Activated CD4-positive, alpha-beta T cell treated with anti-CD3 and anti-CD28 coated beads, Interleukin-2, amount 50 U/mL, for 24 hours (primary cell): ENCODE measurements at places on chromosomes 16 and 17.

DNA sequence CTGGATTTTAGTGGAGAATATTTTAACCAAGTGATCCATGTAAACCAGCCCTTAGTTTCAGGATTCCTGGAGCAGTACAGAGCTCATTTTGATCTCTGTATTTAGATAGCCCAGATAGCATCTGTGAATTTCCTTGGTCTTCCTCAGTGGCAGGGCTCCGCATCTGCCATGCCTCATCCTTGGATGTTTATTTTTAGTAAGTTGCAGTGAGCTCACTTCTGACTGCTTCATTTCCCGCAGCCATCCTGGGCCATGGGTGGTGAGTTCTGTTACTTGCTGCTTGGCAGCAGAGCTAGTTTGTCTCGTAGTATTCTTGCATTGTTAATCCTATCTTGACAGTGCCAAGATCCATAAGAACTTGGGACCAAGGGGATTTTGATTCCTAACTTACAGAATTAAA is 33.7 kb downstream of the IST1 start:
- DNase-seq: no peak

GRCh38 chr16:89167425-89167941 is 4.1 kb upstream of the CDH15 start:
- peak; percentile 79 for DNase-seq

DNA sequence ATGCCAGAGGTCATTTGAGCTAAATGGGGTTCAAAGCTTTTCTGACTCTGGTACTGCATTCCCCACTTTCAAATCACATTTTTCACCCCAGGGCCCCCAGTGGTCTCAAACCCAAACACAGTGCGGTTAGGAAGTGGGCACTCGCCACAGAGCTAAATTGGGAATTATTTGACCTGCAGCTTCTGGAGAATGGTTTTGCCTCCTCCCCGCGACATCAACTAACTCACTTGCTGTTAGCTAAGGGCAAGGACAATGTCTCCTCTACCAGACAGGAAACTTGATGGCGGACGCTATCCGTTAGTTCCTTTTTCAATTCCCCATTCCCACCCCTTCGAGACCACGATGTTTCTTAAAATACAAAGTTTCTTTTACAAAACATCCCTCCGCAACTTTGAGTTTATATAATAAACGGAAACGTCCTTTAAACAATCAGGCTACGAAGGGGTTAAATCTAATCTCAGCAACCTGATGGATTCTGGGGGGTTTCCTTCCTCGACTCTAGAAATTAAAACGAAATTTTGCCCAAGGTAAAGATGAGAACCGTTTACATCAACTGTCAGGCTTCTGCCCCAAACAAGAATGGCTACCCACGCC is 500 bp upstream of the KAT7 start:
- DNase-seq: no peak

DNA sequence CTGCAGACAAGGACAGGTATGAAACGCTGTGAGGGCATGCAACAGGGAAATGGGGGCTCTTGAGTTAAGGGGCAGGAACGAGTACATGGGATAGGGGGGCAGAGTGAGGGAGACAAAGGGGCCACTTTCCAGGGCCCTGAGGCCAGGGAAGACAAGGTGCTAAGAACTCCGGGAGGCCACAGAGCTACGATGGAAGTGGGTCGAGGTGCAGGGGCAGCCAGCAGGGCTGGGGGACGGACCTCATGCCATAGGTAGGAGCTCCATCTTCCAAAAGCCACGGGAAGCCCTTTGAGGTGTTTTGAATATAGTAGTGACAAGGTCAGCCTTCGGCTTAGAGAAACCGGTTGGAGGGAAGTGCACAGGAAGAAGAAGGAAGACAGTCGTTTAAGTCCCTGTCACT is 35.6 kb downstream of the RBFOX3 start:
- DNase-seq: no peak
